MV-4-11 (cell line): ENCODE measurements at places on chromosomes 5 and 9.
A peak's percentile ranks its signal among the peaks of the same experiment; 100 is the strongest.

- DNase-seq = no peak
Observed at GRCh38 chr5:136056771-136057335, 28.1 kb downstream of the TGFBI start.

- peak; percentile 15 for DNase-seq
Observed at GRCh38 chr5:43601454-43602260, 1.3 kb upstream of the NNT start.

GRCh38 chr5:172569861-172570558, 71.1 kb upstream of the NEURL1B start:
- DNase-seq = no peak

- no peak for DNase-seq
Observed at GRCh38 chr5:171371326-171371725, 16.3 kb upstream of the NPM1 start.
